Left renal pelvis (tissue), 4 donors: ENCODE measurements at places on chromosomes 1 and 21.

- DNase-seq, result no peak
Measured at GRCh38 chr1:234495231-234495990, 16.4 kb upstream of the TARBP1 start.

DNA sequence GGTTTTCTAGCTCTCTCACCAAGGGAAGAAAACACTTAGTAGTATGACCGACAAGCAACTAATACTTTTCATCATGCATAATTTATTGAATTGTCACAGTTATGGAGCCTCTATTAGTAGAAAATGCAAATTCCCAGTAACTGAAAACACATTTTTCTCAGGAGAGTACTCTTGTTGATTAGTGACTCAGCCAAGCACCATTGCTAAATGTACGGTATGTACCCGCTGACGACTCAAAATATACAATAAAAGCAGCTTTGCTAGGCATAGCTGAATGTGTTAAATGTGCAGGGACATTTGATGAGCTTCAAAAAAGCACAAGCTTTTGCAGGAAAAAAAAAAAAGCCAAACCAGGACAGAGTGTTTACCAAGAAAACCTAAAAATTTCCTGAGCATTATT is 63.9 kb downstream of the WDR64 start:
- DNase-seq, result no peak

- no peak for DNase-seq
Measured at GRCh38 chr1:246166841-246167240, 340.2 kb downstream of the SMYD3 start.

GRCh38 chr1:156910309-156910782 is 10.1 kb upstream of the LRRC71 start:
- DNase-seq, result no peak

GRCh38 chr1:89149229-89149628 is 23.3 kb upstream of the GBP2 start:
- no peak for DNase-seq

DNA sequence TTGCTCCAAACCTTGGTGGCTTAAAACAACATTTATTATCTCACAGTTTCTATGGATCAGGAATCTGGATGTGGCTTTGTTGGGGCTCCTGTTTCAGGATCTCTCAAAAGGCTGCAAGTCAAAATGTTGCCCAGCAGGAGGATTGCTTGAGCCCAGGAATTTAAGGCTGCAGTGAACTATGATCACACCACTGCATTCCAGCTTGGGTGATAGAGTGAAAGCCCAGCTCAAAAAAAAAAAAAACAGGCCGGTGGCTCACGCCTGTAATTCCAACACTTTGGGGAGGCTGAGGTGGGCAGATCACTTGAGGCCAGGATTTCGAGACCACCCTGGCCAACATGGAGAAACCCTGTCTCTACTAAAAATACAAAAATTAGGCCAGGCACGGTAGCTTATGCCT is 30.0 kb downstream of the BCAS2 start:
- DNase-seq, result no peak

GRCh38 chr1:175198332-175198731 is 5.8 kb upstream of the KIAA0040 start:
- no peak for DNase-seq

- DNase-seq, result no peak
Measured at GRCh38 chr1:231240531-231240882, 505 bp upstream of the GNPAT start.

- no peak for DNase-seq
Measured at GRCh38 chr21:39232861-39233291, 49.6 kb upstream of the PSMG1 start.

- no peak for DNase-seq
Measured at GRCh38 chr1:44681905-44682882, 7.7 kb downstream of the ARMH1 start.

DNA sequence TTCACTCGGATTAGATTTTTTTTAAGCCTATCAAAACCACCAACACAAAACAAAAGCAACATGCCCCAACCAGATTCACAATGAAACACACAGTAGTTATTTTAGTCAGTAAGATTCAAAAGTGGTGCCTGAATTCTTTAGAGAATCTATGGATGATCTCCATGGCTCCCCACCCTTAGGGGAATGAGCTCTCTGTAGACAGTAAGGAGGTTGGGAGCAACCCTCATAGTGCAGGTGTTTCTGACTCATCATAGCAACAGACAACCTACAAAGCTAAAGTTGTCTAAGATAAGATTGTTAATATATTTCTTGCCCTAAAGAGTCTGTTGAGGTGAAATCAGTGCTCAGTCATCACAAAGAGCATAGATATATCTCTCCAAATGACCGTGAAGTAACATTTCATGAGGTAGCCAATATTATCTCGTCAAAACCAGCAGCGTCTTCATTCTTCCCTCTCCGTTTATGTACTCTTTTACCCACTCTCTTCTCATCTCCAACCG is 78.3 kb downstream of the ADAMTS1 start:
- no peak for DNase-seq

GRCh38 chr1:18015719-18016118 is 91.9 kb upstream of the IGSF21 start:
- DNase-seq, result no peak

- DNase-seq, result no peak
Measured at GRCh38 chr1:119093721-119094120, 46.7 kb downstream of the WARS2 start.

- no peak for DNase-seq
Measured at GRCh38 chr1:84164567-84165021, 20.5 kb downstream of the PRKACB start.

- DNase-seq, result no peak
Measured at GRCh38 chr21:46108827-46109312, 11.0 kb downstream of the COL6A2 start.

- no peak for DNase-seq
Measured at GRCh38 chr1:182688436-182689205, 4.2 kb upstream of the RGS8 start.

DNA sequence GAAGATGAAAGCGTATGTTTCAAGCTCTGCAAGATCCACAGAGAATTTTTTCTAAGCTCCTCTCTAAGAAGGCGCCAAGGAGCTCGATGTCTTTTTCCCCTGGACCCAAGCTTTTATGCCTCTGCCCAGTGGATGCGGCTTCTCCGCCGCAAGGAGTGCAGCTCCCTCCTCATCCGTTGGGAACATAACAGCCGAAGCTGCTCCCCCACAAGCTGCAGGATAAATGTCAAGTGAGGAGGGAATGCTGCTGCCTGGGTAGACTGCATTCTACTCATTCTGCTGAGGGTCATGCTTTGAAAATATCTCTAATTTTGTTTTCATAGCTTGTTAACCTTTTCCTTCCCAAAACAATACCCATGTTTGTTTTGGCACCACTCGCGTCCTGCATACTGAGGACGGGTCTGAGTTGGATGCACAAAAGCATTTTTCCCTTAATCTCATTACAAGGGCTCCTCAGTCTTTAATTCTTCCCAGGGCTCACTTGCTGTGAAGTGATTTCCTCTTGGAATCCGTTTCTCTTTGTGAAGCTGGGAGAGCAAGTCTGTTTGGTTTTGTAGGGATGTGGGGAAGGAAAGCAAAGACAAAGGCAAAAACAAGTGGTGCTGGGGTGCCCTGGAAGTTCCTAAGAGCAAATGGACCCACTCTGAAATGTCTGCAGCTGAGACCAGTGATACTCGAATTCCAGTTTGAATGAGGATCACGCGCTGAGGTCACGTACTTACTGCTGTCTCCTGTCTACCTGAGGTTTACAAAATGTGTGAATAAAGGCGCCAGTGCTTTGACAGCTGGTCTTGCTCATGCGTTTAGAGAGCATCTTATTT is 134.0 kb upstream of the IRF2BP2 start:
- peak; percentile 58 for DNase-seq

DNA sequence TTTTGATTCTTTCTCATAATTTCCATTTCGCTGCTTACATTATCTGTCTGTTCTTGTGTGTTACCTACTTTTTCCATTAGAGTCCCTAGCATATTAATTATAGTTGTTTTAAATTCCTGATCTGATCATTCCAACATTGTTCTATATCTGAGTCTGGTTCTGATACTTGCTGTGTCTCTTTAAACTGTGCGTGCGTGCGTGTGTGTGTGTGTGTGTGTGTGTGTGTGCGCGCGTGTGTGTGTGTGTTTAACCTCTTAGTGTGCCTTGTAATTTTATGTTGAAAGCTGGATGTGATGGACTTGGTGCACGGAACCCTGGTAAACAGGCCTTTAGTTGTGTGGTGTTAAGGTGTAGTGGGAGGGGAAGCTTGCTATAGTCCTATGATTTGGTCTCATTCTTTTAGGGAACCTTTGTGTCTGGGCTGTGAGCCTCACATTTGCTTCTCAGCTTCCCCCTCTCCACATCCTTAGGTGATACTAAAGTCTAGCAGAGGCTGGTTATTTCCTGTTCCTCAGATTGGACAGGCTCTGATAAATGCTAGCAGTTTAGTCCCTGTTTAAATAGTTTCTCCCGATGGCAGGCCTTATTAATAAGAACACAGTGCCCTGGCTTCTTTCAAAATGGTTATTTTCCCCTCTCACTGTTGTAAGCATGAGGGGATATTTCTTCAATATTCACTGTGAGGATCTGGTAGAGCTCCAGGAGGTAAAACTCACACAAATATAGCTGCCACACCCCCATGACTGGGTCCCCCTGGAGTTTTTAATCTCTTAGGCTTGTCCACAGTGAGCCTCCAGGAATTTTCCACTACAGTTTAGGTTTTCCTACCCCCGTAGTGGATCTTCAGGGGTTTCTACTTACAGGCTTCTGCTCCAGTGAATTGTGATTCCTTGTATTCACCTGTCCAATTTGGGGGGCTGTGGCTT is 118.3 kb downstream of the GALNT2 start:
- no peak for DNase-seq

DNA sequence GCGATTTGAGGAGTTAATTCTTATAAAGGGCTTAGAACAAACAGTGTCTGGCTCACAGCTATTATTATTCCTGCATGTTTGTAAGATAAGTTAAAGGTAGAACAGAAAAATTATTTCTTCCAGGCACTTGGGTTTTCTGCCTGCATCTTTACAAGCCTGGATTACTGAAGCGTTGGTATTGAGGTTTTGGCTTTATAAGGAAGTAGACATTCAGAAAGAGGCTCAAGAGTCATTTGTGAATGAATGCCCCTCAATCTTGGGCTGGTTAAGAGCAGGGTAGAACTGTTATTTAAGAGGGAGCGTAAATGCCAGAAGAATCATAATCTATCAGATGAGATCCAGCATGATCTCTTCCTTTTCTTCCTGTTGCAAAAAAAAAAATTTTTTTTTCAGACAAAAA is 77.3 kb upstream of the ARID1A start:
- no peak for DNase-seq

- DNase-seq, result no peak
Measured at GRCh38 chr1:181141431-181141910, 53.0 kb downstream of the IER5 start.

DNA sequence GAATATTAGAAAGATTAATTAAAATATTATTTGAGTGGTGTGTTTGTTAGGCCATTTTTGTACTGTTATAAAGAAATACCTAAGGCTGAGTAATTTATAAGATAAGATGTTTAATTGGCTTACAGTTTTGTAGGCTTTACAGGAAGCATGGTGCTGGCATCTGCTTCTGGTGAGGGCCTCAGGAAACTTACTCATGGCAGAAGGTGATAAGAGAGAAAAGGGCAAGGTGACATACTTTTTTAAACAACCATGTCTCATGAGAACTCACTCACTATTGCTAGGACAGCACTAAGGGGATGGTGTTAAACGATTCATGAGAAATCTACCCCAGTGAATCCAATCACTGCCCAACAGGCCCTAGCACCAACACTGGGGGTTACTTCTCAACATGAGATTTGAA is 56.7 kb upstream of the RGS21 start:
- no peak for DNase-seq

DNA sequence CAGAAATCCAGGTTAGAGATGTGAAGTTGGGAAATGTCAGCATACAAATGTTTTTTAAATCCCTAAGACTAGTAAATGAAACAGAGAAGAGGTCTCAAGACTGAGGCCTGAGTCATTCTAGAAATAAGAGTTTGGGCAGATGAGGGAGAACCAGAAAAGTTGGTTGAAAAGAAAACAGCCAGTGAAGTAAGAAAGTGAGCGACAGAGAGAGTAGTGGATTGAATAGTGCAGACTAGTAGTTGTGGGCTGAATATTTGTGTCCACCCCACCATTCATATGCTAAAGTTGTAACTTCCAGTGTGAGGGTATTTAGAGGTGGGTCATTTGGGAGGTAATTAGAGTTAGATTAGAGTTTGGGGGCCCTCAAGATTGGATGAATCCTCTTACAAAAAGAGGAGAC is 889.2 kb downstream of the TTLL7 start:
- DNase-seq, result no peak
